ENCODE measurements at places on chromosomes 11 and 22. TPM values are rescaled to one million over a fixed set of nuclear protein-coding genes. Genes with fewer than 3 reads are reported as not detected.

DNA sequence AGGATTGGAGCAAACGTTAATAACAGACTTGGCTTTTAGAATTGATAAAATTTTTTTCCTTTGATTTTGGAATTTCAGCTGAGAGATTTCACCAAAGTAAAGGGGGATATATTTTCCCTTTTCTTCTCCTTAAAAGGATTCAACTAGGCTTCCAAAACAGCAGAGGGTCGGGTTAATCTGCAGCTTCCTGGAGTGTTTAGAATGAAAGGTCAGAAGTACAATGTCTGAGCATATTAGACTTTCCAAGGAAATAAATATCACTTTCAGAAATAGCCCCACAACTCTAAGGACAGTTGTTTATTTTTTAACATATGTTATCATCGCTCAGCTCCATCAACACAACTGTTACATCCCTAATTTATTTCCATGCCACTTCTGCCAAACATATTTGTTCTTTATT, 1532.9 kb upstream of the RAG2 start:
- DNase-seq: no peak

GRCh38 chr22:45864959-45865476, 111.9 kb downstream of the WNT7B start:
- DNase-seq: no peak

ANO9 gene
- total RNA-seq: 66.6 TPM

DNA sequence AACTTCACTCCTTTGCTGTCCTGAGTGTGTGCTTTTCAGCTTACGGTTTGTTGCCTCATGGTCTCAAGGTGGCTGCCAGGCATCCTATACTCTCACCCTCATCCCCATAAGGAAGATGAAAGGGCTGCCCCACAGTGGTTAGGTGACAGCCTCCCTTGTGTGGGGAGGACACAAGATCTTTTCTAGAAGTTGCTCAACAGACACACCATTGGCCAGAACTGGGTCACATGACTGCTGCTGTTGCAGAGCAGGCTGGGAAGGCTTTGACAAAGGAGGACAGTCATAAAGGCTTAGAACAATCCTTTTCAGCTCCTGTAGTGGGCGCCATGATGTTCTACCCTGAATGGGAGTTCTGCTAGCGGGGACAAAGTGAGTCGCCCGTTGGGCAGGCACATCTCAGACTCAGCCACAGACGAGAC, 69.7 kb upstream of the RASD2 start:
- DNase-seq: no peak

SLC17A6 gene
- 3.4 TPM for total RNA-seq

- DNase-seq: no peak
Observed at GRCh38 chr22:38191731-38192474, 9.9 kb upstream of the MAFF start.

GRCh38 chr11:23932485-23932898, 564.4 kb upstream of the LUZP2 start:
- no peak for DNase-seq

- DNase-seq: no peak
Observed at GRCh38 chr22:46935506-46936377, 173.3 kb downstream of the TBC1D22A start.

- no peak for DNase-seq
Observed at GRCh38 chr22:35622191-35622913, 5.2 kb upstream of the MB start.

GRCh38 chr11:121800240-121800639, 315.8 kb downstream of the BLID start:
- no peak for DNase-seq

OR9Q2 gene
- total RNA-seq: not detected

DNA sequence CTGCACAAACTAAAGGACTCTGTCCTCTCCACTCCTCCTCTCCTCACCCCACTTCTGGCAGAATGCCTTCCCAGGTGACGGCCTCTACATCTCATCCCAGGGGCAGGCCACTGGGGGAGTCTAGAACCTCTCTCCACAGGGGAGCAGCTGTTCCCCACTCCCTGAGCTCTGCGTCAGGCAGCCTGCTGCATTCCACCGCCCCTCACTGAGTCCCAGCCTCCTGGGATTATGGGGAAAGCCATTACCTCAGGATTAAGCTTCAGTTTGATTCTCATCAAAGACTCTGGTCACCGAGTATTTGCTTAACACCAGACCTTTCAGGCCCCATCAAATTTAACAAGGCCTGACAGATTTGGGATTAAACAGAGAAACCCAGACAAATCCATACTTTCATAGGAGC, 405.9 kb downstream of the NXPE2 start:
- DNase-seq: no peak

All from type B pancreatic cell (in vitro differentiated cells).